ENCODE measurements at places on chromosomes 7 and 10.

DNA sequence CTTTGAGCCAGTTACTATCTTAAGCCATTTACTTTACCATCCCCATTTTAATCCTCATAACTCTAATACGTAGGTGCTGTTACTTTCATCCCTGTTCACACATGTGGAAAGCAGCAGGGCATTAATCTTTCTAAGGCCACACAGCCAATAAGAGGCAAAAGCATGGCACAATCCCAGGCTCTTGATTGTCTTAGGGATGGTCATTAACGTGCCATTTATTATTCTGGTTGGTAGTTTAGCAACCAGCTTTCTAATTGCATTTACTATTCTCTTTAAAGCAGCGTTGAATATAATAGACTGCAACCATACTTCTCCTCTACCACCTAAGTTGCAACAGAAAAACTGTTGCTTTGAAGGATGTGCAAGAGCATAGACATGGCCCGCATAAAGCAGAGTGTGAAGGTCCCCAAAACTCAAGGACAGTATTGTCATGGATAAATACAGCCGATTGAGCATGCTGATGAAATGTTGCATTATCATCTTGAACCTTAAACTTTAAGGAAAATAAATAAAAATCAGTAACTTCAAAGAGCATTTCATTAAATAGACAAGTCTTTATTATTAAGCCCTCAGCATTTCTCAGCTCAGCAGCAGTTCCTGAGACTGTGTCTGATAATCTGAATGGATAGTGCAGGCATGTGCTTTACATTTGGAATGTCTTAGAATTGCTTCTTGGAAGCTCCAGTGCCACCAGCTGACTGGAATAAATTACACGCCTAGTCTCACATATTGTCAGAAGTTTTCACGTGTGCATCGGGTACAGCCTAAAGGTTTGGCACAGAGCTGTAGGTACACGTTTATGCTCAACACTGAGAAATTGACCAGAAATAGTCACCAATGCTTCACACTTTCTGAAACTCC is 467.1 kb downstream of the SDK1 start:
- DNase-seq = no peak

GRCh38 chr7:114439581-114439980 is 25.0 kb downstream of the FOXP2 start:
- DNase-seq = no peak

GRCh38 chr7:81236560-81236959 is 317.7 kb upstream of the SEMA3C start:
- DNase-seq = no peak

DNA sequence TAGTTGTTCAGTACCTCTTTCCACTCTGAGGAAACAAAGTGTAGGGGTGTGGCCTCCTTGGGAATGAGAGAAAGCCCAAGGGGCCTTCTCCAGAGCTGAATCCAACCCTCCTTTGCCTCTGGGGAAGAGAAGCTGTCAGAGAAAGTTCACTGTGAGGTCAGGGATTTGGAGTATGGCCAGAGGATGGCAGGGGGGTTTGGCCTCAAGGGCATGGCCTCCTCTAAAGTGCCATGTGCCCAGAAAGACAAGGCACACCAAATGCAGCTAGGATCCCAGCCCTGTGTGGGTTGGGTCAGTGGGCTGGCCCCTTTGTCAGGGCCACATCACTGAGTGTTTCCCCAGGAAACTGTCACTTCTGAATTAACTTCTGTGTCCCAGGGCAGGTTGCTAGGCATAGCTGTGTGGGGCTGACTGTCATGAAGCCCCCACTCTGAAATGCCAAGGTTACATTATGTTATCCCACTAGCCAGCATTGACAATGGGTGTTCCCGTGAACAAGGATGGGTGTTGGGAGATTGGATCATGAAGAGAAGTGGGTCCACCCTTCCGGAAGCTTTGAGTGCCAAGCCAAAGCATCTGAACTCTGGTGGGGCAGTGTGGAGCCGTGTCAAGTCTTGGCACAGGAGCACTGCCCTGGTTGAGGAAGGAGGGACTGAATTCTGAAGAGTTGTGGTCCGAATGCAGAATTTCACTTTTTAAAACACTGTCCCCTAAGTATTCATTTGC is 123.3 kb downstream of the ZMIZ1 start:
- no peak for DNase-seq

- no peak for DNase-seq
These were observed 1.8 kb upstream of the ZNF503 start for GRCh38 chr10:75403144-75403938.

GRCh38 chr10:121578298-121578697 is 19.9 kb downstream of the FGFR2 start:
- no peak for DNase-seq

DNA sequence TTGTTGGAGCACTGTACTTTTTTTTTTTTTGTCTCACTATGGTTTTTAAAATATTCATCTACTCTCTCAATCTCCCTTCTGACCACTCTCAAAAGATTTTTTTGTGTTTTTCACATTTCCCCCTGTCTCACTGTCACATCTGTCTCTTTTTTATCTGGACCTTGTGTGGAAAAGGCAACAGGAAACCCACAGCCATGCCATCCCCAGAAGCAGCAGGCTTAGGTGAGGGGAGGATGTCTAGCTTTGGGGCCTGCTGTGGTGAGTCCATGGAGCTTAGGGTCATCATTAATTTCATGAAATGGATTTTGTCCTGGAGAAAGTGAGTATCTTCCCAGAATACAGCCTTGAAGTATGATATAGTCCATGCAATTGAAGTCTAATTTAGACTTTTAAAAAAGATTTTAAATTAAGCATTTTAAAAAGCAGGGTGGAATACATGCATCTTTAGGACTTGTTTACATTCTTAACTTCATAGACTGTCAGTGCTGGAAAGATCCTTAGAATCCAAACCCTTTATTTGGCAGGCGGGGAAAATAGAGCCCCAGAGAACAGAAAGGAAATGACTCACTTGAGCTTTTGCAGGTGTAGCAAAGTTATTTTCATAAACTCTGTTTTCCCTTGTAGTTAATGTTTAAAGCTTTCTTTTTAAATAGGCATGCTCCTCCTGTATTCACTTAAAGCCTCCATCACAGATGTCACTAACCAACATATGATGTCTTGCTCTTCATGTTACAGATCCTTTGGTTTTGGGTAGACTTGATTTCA is 25.1 kb downstream of the MINDY4 start:
- DNase-seq = peak; percentile 60

GRCh38 chr7:148049068-148049467 is 541.5 kb upstream of the C7orf33 start:
- no peak for DNase-seq

Measured in HFF-Myc (cell line).